ENCODE measurements at places on chromosomes 2 and 18.

DNA sequence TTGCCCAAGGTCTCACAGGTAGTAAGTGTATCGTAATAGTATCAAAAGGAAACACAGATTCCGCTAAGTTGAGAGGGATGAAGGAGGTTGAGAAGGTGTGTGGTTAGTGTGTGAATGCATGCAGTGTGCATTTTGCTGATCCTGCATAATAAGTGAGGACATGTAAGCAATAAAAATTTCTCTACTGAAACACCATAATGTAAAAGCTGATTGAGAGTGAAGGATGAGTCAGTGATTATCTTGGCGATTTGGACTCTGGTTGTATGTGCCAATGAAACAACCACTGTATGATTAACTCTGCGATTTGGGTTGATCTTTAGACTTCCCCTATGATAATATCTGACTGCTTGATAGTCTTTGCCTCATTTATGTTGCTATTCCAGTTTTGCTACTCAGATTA is 16.7 kb upstream of the ADGRF3 start:
- peak; percentile 31 for DNase-seq

DNA sequence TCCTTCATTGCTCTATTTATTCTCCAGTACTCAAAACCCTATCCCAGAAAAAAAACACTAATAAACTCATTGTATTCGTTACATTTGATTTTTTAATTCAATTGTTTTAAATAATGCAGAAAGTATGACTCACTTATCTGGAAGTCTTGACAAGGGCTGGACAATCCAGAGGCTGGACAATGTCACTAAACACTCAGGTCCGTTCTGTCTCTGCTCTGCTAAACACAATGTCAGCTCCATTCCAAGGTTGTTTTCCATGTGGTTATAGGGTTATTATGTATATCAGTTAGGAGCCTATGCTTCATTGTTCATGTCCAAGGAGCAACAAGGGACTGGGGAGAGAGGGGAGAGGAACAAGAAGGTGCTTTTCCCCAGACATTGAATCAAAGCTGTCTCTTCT is 125.5 kb downstream of the IRS1 start:
- DNase-seq = no peak

GRCh38 chr2:223782629-223783028 is 54.8 kb downstream of the AP1S3 start:
- DNase-seq = no peak

- no peak for DNase-seq
Measured at GRCh38 chr18:1751249-1751648, 820.1 kb downstream of the METTL4 start.

GRCh38 chr18:72114801-72115594 is 429.1 kb downstream of the CBLN2 start:
- DNase-seq = no peak

DNA sequence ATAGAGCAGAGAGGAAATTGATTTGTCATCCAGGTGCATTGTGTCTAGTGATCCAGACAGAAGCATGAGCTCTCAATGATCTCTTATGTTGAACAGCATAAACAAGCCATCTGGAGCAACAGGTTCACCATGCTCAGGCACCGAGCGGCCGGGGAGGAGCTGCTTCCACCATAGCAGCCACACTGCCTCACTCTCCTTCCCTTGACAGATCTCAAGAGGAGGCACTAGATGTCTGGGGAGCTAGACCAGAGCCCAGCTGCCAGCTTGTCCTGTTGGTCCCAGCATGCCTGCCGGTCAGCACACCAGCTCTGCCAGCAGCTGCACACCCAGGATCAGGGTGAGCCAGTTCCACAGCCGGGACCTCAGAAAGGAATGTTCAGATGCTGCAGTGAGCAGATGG is 17.5 kb upstream of the LONRF2 start:
- DNase-seq = no peak

DNA sequence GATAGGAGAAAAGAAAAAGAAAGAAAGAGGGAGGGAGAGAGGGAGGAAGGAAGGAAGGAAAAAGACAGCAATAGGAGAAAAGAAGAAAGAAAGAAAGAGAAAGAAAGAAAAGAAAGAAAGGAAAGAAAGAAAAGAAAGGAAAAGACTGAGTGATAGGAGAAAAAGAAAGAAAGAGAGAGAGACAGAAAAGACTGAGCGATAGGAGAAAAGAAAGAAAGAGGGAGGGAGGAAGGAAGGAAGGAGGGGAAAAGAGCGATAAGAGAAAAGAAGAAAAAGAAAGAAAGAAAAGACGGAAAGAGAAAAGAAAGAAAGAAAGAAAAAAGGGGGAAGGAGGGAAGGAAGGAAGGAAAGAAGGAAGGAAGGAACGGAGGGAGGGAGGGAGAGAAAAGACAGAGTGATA is 216.7 kb downstream of the DOK6 start:
- no peak for DNase-seq

DNA sequence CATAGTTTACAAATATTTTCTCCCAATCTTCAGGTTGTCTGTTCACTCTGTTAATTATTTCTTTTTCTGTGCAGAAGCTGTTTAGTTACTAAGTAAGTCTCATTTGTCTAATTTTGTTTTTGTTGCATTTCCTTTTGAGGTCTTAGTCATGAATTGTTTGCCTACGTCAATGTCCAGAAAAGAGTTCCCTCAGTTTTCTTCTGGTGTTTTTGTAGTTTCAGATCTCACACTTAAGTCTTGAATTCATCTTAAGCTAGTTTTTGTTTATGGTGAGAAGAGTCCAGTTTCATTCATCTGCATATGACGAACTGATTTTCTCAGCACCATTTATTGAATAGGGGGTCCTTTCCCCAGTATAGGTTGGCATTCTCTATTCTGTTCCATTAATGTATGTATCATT is 1252.2 kb upstream of the TMEFF2 start:
- no peak for DNase-seq

Data from AG20443 (cell line).